HS-5 (cell line): ENCODE measurements at places on chromosomes 1 and 21.

- DNase-seq, result no peak
These were observed 950 bp upstream of the LRP8 start for GRCh38 chr1:53328541-53329499.

- DNase-seq, result no peak
These were observed 33.1 kb downstream of the PRDM2 start for GRCh38 chr1:13732971-13733667.

DNA sequence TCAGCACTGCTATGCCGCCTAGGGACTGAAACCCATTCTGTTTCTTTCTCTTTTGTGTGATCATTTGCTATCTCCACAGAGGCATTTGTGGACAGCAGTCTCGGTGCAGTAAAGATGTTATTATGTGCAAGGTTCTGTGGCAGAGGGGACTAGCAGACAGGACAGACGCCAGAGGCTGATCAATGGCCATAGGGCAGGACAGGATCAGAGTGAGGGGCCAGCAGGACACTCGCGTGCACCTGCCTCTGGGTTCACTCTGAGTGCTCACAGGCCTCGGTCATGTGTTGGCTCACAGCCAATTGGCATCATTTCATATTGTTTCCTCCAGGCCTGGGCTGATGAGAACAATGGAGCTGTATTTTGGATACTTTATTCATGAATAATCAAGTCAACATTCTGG, 212.6 kb downstream of the TGFB2 start:
- no peak for DNase-seq

DNA sequence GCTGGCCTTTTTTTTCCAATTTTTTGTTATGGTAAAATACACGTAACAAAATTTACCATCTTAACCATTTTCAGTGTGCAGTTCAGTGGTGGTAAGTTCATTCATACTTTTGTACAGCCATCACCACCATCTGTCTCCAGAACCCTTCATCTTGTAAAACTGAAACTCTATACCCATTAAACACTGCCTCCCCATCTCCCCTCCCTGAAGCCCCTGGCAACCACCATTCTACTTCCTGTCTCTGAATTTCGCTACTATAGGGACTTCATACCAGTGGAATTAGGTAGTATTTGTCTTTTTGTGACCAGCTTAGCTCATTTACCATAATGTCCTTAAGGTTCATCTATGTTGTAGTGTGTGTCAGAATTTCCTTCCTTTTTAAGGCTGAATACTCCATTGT, 8.7 kb downstream of the PKNOX1 start:
- no peak for DNase-seq
